IMR-90 (cell line): ENCODE measurements at places on chromosomes 5 and 9. TPM values are rescaled to one million over a fixed set of nuclear protein-coding genes. Genes with fewer than 3 reads are reported as not detected.

GRCh38 chr9:107180206-107180605 is 102.9 kb upstream of the RAD23B start:
- H3K4me1 ChIP-seq = peaks cover 2% of the 10 kb centered on the region; the same call in 1 of the 2 replicates
- no peak for DNase-seq
- no peaks in the 10 kb centered on the region for H3K36me3 ChIP-seq

DNA sequence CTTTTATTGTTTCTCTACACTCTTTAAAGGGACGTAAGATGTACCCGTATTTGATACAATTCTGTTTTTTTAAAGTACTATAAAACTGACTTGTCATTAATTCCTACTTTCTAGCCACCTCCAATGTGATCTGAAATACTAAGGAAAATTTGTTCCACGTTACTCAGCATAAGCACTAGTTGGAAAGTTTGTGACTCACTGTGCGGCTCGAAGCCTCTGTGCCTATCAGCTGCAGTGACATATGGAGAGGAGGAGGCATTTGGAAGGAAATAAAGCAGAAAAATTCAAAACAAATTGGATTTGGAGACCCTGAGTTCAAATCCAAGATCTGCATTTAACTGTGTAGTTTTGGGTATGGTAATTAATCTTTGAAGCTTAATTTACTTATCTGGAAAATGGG is 339.3 kb downstream of the BRINP1 start:
- no peaks in the 10 kb centered on the region for H3K4me1 ChIP-seq
- H3K36me3 ChIP-seq = no peaks in the 10 kb centered on the region
- H3K27me3 ChIP-seq = no peaks in the 10 kb centered on the region
- DNase-seq = no peak

DNA sequence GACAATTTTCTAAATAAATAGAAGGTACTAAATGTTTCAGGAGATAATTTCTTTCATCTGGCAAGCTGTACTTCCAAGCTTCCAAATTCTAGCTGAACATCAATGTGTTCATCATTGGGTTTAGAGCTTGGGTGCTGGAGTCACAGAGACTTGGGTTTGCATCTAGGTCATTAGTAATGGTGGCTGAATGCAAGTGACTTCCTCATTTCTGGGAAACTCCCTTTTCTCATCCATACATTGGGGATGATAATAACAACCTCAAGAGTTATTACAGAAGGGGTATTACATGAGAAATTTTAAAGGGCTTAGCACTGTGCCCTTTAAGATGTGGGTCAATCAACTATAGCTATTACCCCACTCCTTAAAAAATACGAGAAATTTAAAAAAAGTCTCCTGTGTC is 41.1 kb upstream of the KLF4 start:
- no peaks in the 10 kb centered on the region for H3K4me1 ChIP-seq
- H3K36me3 ChIP-seq = no peaks in the 10 kb centered on the region
- no peak overlapping the region for H3K27ac ChIP-seq
- no peaks in the 10 kb centered on the region for H3K27me3 ChIP-seq
- no peak for DNase-seq

GRCh38 chr5:124628721-124629596 is 117.5 kb downstream of the ZNF608 start:
- H3K36me3 ChIP-seq = 0 out of 2 replicates have a peak, but pooled peaks cover 2% of the 10 kb centered on the region
- DNase-seq = peak; percentile 99
- H3K4me3 ChIP-seq = no peak overlapping the region
- H3K4me1 ChIP-seq = peaks cover 29% of the 10 kb centered on the region
- peak overlapping the region; percentile 81 for H3K27ac ChIP-seq
- no peaks in the 10 kb centered on the region for H3K27me3 ChIP-seq

GRCh38 chr5:153350175-153350883 is 140.1 kb upstream of the GRIA1 start:
- H3K4me1 ChIP-seq = no peaks in the 10 kb centered on the region
- H3K27me3 ChIP-seq = no peaks in the 10 kb centered on the region
- no peak overlapping the region for H3K27ac ChIP-seq
- no peaks in the 10 kb centered on the region for H3K36me3 ChIP-seq

- no peaks in the 10 kb centered on the region for H3K4me1 ChIP-seq
- no peaks in the 10 kb centered on the region for H3K27me3 ChIP-seq
- no peaks in the 10 kb centered on the region for H3K36me3 ChIP-seq
- no peak overlapping the region for H3K4me3 ChIP-seq
- H3K27ac ChIP-seq = no peak overlapping the region
Observed at GRCh38 chr9:101462558-101462957, 27.0 kb upstream of the ALDOB start.

Gene ALDH1A1
- not detected in 2 replicates for total RNA-seq

Gene PCDHB16
- total RNA-seq = 0.18 and 0.56 TPM in 2 replicates

Gene CEL
- under 0.01 TPM in 2 replicates for total RNA-seq

Gene CERT1
- total RNA-seq = 7.2 and 10.3 TPM in 2 replicates
